ENCODE measurements at places on chromosomes 6 and 20. TPM values are rescaled to one million over a fixed set of nuclear protein-coding genes. Genes with fewer than 3 reads are reported as not detected.

GRCh38 chr6:9796827-9797226 lies 618.0 kb downstream of the TFAP2A start:
- no peak for DNase-seq

- DNase-seq: no peak
Observed at GRCh38 chr20:54228841-54229240, 21.0 kb downstream of the PFDN4 start.

GRCh38 chr20:3553663-3554062 lies 82.8 kb downstream of the ATRN start:
- no peak for DNase-seq

MCHR2 gene
- polyA plus RNA-seq: not detected

RBBP8NL gene
- not detected for polyA plus RNA-seq

CASS4 gene
- 0.05 TPM for polyA plus RNA-seq

GRCh38 chr6:17042422-17043147 lies 59.3 kb upstream of the STMND1 start:
- DNase-seq: no peak

GRCh38 chr6:150940941-150941340 lies 75.4 kb downstream of the MTHFD1L start:
- no peak for DNase-seq

DNA sequence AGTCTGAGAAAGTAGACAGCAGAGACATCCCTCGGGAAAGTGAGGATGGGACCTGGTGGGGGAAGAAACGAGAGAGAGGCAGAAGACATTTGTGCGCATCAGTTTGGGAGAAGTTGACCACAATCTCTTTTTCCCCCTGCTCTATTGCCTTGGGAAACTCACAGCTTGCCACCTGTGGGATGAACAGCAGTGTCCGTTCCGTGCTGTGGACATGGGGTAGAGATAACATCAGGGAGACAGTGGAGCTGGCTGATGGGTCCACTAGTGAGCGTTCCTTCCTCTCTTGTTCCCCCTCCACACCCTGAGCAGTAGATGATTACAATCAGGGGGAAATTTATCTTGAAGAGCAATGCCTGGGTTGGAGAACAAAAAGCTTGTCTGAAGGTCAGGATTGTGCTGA lies 21.8 kb upstream of the RNF182 start:
- DNase-seq: no peak

GRCh38 chr6:149728499-149729234 lies 10.8 kb upstream of the LATS1 start:
- no peak for DNase-seq

ABCF1 gene
- polyA plus RNA-seq: 61.1 TPM

DNA sequence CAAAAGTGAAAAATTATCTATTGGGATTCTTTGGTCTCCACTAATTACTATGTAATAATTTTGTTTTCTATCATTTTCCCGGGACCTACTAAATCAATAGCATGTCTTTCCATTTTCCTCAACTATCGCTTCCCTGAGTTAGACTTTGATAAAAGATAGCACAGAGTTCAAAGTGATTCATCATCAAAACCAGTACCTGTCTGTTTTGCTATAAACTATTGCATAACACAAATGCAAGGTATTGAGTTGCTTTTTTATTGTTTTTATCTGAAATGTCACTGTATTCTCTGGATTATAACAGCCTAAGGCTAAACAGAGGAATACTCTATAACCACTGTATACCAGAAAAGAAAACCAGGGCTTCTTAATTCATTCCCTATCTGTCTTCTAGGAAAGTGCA lies 19.7 kb downstream of the FRK start:
- no peak for DNase-seq
